ENCODE measurements at places on chromosomes 6 and 20.

- DNase-seq: no peak
These were observed 89.2 kb upstream of the BCLAF1 start for GRCh38 chr6:136378888-136379287.

GRCh38 chr20:17083738-17084137, 143.1 kb upstream of the PCSK2 start:
- DNase-seq: no peak

- no peak for DNase-seq
These were observed 283.4 kb downstream of the TBC1D7 start for GRCh38 chr6:13044896-13045295.

GRCh38 chr6:100504786-100505737, 40.3 kb upstream of the SIM1 start:
- DNase-seq: no peak

DNA sequence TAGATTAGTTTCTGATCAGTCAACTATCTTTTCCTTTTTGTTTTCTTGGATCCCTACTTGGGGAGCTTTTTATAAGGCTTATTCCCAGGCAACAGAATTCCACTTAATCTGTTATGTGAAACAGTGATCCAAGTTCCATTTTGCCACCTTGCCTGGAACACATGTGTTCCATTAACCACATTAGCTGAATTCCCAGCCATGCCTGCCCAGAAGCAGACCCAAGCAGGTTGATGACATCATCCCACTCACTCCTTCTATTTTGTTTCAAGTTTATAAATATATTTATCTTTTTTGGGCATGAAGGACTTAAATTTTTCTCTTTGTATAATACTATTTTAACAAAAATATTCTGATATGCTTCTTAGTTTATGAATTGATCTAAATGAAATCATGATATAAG, 587.4 kb downstream of the GRIK2 start:
- DNase-seq: no peak

DNA sequence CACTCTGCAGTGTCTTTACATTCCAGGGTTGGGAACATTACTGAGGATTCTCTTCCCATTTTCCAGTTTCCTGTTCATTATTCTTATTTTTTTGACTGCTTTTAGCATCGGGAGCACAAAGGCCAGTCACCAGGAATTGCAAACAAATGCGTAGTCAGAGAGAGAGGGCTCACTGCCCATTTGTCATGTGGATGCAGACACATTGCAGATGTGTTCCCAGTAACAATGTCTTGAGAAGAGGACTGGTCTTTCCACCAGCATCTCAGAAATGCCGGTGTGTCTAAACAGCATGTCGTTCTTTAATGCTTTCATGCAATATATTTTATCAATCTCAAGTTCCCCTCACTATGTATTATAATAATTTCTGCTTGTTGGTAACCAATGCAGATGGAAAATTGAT, 952 bp upstream of the TAAR6 start:
- no peak for DNase-seq

DNA sequence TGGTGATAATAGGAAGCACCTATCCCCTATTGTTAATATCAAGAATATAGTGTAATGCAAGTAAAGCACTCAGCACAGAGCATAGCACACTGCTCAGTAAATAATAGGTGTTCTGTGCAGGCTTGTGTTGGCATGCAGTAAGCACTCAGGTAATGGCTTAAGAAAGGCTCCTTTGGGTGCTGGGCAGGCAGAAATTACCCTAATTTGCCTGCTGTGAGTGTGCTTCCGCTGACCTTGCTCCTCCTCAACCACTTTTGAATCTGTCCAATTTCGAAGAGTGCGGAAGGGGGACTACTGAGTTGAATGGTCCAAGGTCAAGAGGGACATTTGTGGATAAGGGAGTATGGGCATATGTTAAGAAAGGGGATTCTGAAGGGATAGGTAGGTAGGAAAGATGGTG, 15.4 kb downstream of the SRSF3 start:
- DNase-seq: no peak

- DNase-seq: no peak
These were observed 79.6 kb upstream of the EPB41L1 start for GRCh38 chr20:36074983-36075382.

Data from activated naive CD4-positive, alpha-beta T cell treated with Interleukin-2 at 50 U/mL for 16 hours (primary cell).